ENCODE measurements at places on chromosomes 5 and 9.
A peak's percentile ranks its signal among the peaks of the same experiment; 100 is the strongest.

GRCh38 chr5:8700671-8701070 lies 831.7 kb downstream of the MTRR start:
- DNase-seq, result no peak

- DNase-seq, result no peak
Observed at GRCh38 chr9:129964901-129965734, 77.9 kb downstream of the FNBP1 start.

GRCh38 chr5:156589104-156589945 lies 260.8 kb upstream of the PPP1R2B start:
- DNase-seq, result no peak

DNA sequence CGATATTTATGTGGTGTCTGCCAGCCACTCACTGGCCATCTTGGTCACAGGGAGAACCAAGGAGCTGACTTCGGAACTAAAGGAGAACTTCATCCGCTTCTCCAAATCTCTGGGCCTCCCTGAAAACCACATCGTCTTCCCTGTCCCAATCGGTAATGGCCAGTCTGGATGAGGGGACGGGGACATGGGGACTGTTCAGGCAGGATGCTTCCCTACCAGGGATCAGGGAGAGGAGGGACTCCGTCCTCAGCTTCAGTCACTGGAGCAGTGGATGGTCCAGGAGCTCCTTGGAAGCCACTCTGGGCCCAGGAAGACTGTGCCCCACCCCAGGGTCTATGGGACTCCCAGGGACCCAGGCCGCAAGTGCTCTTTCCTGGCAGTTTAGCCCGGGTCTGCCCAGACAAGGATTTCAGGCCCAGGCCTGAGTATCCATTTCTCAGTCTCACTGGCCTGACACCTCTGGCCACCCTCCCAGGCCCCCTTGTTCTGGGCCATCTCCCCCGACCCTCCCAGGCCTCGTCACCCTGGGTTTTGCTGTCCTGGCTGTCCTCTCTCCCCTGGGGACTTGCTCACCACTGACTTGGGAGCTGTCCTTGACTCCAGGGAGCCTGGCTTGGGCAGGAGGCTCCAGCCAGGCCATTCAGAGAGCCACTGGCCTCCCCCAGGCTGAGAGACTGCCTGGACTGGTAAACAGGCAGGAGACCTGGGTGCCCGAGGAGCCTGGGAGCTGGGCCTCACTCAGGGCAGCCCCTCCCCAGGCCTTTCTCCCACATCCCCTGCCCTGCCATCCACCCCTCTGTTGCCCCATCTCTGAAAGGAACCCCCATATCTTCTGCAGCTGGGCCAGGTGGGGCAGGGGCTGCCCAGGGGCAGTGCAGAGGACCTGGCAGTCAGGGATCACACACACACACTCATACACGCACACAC lies 3.1 kb downstream of the LCN2 start:
- no peak for DNase-seq

DNA sequence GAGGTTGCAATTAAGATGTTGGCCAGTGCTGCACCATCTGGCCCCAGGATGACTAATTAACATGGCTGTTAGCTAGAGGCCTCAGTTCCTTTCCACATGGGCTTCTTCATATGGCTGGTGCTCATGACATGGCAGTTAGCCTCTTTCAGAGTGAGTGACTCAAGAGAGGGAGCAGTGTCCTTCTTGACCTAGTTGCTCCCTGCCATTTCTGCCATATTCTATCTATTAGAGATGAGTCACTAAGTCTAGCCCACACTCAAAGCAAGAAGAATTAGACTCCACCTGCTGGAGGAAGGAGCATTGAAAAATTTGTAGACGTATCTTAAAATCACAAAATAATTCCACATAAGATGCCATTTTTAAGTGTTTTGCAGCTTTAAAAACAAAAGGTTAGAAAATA lies 651.2 kb upstream of the CCNG1 start:
- DNase-seq, result no peak

DNA sequence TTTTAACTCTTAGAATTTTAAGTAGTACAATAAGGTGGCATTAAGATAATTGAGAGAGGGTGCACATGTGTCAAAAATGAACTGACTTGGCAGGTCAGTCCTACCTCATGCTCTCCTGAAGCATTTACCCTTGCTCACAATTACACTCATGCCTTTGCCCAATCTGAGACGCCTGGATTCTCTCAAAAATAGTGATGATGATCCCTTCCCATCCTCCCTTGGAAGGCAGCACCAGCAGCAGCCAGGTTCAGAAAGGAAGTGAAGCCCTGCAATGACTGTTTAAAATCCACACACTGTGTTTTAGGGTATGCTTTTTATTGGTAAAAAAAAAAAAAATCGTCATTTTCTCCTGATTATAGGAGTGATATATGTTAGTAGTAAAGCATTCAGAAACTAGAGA lies 246.6 kb downstream of the PRELID2 start:
- DNase-seq, result no peak

- no peak for DNase-seq
Observed at GRCh38 chr9:111074395-111074794, 36.1 kb upstream of the LPAR1 start.

DNA sequence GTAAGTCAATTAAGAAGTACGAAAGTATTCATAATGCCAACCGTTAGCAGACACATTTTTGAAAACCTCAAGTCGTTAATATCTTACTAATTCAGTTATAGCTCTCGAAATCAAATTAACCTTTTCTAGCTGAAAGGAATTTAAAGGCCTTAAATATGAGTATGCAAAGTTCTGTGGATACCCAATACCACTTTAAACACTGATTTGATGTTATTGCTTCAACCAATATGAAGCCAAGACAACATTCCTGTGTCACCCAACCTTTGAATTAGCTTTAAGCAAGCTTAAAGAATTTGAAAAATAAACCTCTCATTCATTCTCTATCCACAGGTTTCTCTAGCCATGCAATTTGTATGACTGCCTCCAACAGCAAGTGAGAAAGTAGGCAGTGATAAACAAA lies 204.5 kb downstream of the MCTP1 start:
- no peak for DNase-seq

DNA sequence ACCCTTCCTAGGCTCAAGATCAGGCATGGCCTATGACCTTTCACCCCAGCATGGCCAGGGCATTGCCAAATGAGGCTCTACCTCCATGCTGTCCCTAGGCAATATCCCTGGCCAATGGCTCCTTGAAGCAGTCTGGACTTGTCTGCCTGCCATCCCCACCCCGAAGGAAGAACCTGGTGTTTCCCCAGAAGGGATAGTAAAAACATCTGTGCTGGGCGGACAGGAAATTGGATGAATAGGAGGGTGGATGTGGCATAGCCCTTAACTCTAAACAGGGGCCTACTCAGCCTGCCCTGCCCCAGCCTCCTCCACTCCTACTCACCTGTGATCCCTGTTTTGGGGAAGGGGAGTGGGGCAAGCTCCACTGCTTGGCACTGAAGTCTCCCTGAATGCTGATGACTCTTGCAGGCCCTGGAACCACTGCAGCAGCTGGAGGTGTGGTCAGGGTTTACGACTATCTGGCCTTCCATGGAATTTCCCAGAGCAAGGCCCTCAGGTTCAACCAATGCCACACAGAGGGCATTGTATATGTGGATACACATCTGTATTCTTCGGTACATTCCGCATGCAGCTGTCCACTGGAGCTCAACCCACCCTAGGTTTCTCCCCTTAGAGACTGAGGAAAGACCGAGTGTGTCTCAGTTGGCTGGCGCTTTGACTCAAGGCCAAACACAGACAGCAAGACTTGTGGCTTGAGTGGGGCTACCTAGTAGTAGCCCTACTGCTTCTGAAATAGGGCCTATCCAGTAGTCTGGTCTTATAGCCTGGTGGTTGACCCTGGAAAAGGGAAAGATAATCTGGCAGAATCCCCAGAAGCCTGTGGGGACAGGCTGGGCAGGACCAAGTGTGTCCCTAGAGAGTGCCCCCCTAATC lies 6.4 kb upstream of the P4HA2 start:
- DNase-seq, result no peak

GRCh38 chr9:91312717-91313325 lies 48.9 kb downstream of the AUH start:
- no peak for DNase-seq

- DNase-seq, result peak; percentile 22
Observed at GRCh38 chr5:77935506-77936364, 159.6 kb upstream of the TBCA start.

DNA sequence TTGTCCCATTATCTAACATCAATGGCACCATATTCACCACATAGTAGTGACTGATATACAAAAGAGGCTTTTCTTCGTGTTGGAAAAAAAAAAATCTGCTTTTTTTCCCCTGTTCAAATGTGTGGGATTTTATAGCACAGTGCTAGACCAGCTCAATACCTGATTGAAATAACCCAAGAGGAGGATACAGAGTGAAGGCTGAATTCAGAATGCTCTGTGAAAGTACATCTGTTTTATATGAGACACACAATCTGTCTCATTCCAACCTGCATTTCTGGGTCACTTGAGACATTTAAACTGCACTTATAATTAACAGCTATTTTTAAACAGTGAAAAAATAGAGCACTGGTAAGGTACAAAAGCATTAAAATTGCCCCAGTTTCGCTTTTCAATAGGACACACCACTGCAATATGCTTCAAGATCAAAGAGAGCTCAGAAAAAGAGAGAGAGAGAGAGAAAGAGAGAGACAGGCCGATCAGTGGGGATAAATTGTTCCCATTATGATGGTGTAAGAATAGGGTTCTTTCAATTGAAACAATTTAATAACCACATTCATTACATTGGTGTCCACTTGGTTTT lies 179.3 kb downstream of the NR2F1-AS1 start:
- no peak for DNase-seq

- DNase-seq, result no peak
Observed at GRCh38 chr5:108617467-108618435, 129.9 kb upstream of the FER start.

DNA sequence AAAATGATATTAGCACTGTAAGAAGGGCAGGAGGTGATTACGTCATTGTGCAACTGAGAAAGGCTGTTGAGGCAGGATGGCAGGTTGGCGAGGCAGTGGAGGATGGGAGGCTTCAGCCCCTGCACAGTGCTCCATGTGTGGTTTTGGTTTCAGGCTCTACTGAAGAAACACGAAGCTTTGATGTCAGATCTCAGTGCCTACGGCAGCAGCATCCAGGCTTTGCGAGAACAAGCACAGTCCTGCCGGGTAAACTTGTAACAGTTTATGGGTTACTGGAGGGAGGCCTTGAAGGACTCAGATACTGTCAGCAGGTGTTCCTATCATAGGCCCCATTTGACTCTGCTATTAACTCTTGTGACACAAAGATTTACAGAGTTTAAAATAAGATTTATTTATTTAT lies 35.1 kb downstream of the SPTAN1 start:
- DNase-seq, result peak; percentile 54

- no peak for DNase-seq
Observed at GRCh38 chr5:172834415-172835289, 601 bp downstream of the ERGIC1 start.

GRCh38 chr5:73946919-73947602 lies 321.1 kb downstream of the ARHGEF28 start:
- DNase-seq, result no peak

DNA sequence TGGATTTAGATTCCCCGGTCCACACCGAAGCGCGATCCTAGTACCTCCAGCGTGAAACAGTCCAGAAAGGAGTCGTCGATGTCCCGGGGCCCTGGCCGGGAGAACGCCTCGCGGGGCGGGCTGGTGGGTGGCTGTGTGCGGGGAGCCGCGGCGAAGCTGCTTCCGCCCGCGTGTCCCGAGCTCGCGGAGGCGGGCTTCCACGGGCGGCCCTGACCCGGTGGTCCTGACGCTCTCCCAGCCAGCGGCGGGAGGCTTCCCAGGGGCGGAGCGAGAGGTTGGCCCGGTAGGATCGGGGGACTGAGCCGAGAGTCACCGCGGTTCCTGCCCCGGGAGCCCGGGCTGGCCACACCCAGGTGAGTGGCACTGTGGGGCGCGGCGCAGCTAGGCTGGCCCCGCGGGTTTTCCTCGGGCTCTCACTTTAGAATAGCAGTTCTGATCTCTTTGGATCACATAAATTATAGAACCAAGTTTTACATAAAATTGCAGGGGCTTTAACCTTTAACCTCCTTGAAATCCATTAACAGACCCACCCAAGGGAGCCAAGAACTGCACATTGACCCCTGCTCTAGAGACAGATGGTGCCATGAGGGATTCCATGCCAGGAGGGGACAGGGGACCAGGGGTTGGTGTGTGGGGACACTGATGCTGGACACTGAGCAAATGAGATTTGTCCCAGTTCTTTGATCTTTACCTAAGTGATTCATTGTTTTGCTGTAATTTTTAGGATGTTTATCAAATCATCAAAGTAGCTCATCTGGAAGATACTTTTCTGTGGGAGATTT lies 29.2 kb upstream of the IL31RA start:
- DNase-seq, result peak; percentile 4

DNA sequence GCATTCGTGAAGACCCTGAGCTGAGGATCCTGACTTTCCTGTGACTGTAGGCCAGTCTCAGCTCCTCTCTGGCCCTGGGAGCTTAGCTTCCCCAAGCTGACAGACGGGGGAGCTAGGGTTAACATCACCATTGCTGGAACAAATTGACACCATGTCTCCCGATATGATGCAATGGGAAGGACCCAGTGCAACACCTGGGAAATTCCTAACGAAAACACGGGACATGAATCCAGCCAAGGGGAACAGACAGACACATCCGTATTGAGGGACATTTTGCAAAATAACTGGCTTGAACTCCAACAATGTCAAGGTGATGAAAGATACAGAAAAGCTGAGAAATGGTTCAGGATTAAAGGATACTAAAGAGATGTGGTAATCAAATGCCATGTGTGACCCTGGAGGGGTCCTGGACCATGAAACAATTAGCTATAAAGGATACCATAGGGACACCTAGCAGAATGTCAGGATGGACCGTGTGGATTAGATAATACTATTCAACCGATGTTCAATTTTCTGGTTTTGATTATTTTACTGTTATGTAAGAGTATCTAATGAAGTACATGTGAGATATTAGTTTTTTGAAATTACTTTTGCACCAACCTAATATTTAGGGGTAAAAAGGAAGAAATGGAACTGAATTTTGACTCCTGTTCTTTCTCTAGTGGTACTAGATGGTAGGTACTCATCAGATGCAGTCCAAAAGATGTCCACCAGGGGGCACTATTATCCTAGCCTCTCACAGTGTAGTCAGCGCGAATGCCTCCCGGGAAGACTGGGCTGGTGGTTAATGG lies 52.7 kb downstream of the NDST1 start:
- peak; percentile 82 for DNase-seq

DNA sequence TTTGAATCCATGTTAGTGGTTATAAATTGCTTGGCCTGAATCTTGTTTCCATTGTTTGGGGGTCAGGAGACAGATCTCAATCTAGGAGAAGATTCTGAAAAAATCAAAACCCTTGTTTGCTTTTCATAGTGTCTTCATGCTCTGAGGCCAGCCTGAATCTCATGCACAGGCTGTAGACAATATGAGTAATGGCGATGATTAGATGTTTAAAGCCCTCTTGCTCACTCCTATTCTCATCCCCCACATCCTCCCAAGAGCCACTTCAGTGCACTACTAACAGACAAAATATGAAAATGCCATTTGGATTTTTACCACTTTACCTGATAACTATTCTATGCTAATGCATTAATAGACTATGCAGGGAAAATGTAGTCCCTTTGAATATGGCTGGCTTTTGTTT lies 129.4 kb downstream of the NUDT12 start:
- DNase-seq, result no peak

GRCh38 chr9:73541923-73542322 lies 390.3 kb downstream of the ANXA1 start:
- DNase-seq, result no peak

- no peak for DNase-seq
Observed at GRCh38 chr9:126505697-126506346, 107.9 kb upstream of the LMX1B start.

- DNase-seq, result no peak
Observed at GRCh38 chr5:10985721-10986110, 224.7 kb upstream of the DAP start.

Measured in CD4-positive, alpha-beta memory T cell (primary cell).